ENCODE measurements at places on chromosomes 2 and 18.

- DNase-seq = no peak
Measured at GRCh38 chr18:79784965-79785770, 12.6 kb upstream of the KCNG2 start.

DNA sequence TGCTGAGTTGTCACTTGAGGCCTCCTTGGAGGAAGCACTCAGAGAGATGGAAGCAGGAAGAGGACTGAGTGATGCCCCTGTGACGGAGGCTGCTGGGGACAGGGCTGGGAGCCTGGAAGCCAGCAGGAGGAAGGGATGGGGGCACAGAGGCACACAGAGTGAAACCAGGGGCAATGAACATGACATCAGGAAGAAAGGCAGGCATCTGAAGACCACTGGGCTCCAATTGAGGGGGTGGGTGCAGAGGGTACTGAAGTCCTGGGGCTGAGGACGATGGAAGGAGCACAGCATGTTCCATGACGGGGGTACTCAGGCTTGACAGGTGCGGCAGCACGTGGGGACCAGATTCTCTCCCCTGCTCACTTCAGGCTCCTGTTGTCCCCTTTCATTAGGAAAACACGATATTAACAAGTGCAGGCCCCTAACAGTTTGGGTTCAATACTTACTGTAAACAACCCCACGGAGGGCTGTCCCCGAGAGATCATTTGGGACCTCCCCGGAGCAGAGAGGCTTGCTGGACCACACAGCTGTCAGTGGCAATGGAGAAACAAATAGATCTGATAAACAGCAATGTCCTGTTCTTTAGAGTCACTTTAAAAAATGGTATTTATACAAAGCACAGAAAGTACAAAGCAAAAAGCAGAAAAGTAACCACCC, 8.7 kb downstream of the INPP5D start:
- no peak for DNase-seq

GRCh38 chr2:36277146-36277808, 78.3 kb upstream of the CRIM1 start:
- no peak for DNase-seq

- DNase-seq = no peak
Measured at GRCh38 chr18:59961070-59961469, 61.3 kb downstream of the PMAIP1 start.

DNA sequence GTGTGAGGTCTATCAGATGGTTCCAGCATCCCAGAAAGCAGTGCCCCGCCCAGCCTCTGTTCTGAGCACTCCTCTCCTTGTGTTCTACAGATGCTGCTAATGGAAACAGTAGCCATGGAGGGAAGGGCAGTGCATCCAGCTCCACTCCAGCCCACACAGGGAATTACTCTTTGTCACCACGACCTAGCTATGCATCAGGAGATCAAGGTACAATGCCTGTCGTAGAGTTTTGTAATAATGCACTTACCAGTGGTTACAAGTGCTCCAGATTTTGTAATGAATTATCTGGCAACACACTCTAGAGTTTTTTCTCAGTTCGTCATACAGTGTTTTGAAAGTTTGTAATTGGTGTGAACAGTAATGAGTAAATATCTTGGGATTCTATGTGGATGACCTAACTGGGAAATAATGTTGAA, 161.1 kb downstream of the ESCO1 start:
- no peak for DNase-seq

GRCh38 chr2:112140205-112140802, 2.1 kb downstream of the FBLN7 start:
- no peak for DNase-seq

- DNase-seq = no peak
Measured at GRCh38 chr2:85435220-85435958, 16.9 kb downstream of the SH2D6 start.

GRCh38 chr2:130755256-130756052, at the start of gene AMER3:
Gene AMER3 (plus strand): TSS chr2:130755540. CDS start chr2:130762073, 6,533 bp downstream.
- no peak for DNase-seq

GRCh38 chr2:181474222-181474881, 17.2 kb downstream of the ITGA4 start:
- DNase-seq = no peak

DNA sequence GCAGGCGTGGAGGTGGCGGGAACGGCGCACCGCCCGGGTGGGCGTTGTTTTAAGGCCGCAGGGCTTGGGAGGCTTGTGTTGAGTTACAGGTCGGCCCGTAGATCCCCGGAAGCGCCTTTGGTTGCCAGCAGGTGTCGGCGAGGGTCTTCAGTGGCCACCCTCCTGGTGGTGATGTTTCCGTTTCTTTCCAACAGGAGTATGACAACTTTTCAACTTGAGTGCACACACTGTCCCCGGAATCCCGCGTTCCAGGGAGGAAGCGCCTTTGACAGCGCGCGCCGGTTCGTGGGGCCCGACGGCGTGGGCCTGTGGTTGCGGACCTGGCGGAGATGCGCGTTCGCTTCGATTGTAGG, 1.0 kb upstream of the HDAC4 start:
- DNase-seq = no peak

GRCh38 chr18:59238385-59238784, 18.4 kb downstream of the GRP start:
- no peak for DNase-seq

- DNase-seq = no peak
Measured at GRCh38 chr2:36369716-36370115, 14.1 kb downstream of the CRIM1 start.

GRCh38 chr18:12839057-12839525, 44.9 kb downstream of the PTPN2 start:
- no peak for DNase-seq

- DNase-seq = no peak
Measured at GRCh38 chr18:28039078-28039477, 137.9 kb downstream of the CDH2 start.

DNA sequence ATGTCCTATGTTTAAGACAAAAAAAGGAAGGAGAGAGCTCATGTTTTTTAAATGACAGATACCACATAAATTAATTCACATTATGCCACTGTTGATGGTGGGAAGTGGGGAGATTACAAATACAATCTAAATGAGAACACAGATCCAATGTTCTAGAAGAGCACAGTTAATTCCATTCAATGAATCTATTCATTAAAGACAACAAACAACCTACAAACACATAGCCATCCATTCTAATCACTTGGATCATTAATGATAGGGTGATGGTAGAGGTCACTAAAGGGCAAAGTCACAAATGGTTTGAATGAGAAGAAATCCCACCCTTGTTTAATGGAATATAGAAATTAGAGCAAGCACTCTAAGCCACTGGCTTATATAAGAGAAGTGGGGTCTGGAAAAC, 21.7 kb downstream of the HNRNPA3 start:
- no peak for DNase-seq

- DNase-seq = no peak
Measured at GRCh38 chr2:240320204-240320993, 115.1 kb upstream of the GPC1 start.

DNA sequence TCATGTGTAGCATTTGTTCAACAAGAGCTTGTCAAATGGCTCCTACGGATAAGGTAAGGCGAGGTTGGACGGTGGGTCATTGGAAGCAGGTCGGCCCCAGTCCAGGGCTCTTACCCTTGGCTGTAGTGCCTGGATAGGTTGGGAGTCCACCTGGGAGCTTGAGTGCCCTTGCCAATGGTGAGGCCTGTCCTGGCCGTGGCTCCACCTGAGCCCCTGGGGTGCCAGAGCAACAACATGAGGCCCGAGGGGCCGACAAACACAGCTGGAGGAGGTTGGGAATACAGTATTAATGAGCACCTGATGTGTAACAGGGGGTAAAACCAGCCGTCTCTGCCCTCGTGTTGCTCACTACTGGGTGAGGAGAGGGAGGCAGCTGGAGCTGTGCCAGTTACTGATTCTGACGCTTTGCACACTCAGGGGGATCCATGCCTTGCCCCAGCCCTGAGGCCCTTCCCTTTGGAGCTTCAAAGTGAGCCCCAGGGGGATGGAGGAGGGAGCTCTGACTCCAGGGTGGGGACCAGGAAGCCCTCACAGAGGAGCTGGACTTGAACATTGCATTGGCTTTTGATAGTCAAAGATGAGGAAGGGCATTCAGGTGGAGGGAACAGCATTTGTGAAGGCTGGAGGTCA, 87.2 kb downstream of the RHOB start:
- DNase-seq = no peak

DNA sequence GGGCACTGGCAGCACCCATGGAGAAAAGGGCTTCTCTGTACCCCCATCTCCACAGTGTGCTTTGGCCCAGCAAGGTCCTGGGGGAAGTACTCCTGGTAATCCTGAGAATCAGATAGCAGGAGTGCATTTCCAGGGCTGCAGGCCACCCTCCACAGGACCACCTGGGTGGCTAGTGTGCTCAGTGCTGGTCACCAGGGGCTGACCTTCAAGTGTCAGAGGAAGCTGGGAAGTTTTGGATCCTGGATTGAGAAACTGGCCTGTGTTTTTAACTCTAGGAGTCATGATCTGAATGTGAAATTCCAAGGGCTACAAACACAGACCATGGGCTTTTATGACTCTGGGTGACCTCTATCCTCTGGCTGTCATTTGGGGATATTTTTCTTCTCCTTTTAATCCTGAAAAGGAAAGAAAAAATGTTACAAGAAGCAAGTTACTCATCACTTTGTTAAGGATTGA, 9.3 kb downstream of the RHOB start:
- DNase-seq = no peak

DNA sequence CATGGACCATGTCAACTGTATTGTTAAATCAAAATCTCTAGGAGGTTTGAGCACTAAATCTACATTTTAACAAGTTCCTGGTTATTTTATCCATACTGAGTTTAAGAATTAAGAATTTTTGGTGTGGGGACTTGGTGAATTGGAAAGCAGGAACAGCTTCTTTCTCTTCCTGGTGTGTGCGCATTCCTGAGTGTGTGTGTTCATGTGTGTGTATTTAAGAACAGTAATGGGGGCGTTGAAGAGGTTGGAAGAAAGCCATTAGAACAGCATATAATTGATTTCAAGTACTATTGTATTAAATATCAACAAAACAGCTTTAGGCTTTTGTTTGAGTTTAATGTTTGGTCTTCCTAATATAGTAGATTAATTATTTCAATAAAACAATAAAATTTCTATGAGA, 801.3 kb upstream of the ID2 start:
- DNase-seq = no peak

GRCh38 chr2:231926761-231927565, 767 bp upstream of the NPPC start:
- no peak for DNase-seq

DNA sequence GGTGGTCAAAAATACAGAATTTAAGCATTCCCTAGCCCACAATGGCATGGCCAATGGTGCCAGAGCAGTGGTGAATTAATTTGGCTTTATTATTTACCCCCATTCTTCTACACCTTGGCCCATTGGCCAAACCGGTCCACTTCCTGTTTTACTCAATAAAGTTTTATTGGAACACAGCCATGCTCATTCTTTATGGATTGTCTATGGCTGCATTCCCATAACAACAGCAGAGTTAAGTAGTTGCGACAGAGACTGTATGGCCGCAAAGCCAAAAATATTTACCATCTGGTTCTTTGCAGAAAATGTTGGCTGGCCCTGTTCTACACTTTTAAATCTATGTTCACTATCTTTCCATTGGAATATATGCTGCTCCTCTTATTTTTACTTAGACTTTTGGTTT, 130.3 kb upstream of the CCDC68 start:
- DNase-seq = no peak

DNA sequence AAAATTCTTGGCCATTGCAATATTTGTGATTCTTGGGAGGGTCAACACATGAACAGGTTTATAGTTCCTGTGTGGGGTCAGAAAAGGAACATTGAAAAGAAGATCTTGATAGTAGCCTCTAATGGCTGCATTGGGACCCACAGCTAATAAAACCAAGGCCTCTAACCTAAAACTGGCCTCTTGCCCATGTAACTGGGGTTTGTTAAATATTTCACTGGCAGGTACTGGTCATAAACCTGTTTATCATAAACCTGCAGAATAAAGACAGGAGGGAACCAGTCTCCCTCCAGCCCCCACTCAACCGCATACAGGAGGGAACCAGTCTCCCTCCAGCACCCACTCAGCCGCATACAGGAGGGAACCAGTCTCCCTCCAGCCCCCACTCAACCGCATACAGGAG, 125.3 kb downstream of the PXDN start:
- DNase-seq = no peak

DNA sequence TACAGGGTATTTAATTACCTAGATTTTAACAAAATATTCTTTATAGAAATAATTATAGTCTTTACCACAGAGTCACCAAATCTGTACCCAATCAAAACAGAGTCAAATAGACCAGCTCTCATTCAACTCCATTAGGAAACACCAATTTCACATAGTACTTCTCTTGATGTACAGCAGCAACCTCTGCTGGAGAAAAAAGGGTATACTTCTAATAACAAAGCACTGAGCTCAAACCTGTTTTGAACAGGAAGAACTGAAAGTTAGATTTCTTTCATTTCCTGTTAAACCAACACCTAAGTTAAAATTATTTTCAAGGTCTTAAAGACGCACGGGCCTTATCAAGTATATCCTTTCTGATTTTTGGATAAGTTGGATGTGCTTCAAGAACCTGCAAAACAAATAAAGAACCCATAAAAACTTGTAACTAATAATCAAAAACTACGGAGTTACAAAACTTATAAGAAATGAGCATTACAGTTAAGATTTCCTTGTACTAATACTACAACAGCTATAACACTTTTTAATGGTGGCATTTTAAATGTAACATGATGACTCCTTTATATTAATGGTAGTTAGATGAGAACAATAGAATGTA, 79.0 kb downstream of the TTC21B start:
- DNase-seq = no peak

GRCh38 chr2:229475778-229476177, 204.7 kb upstream of the PID1 start:
- no peak for DNase-seq

DNA sequence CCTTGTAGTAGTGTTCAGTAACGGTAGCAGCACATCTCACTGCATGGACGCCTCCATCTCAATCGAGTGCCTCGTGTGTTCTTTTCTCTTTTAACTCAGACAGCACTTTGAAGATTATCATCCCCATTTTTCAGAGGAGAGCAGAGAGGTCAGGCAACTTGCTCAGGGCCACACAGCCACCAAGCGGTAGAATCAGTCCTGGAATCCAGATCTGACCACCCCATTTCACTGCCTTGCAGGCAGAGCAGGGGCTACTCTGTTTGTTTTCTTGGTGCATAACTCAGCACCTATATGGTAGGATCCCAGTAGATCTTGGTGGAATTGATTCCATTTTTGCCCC, 129.5 kb downstream of the SMAD7 start:
- DNase-seq = no peak

DNA sequence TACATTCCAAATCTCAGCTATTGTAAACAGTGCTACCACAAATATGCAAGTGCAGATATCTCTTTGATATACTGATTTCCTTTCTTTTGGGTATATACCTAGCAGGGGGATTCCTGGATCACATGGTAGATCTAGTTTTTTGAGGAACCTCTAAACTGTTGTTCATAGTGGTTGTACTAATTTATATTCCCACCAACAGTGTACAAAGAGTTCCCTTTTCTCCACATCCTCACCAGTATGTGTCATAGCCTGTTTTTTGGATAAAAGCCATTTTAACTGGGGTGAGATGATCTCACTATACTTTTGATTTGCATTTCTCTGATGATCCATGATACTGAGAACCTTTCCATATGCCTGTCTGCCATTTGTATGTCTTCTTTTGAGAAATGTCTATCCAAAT, 6.3 kb upstream of the CCNT2 start:
- DNase-seq = no peak

- no peak for DNase-seq
Measured at GRCh38 chr18:68267583-68267982, 447.3 kb downstream of the TMX3 start.

- no peak for DNase-seq
Measured at GRCh38 chr2:159711562-159712142, 654 bp upstream of the MARCHF7 start.

Measured in T-helper 1 cell (primary cell).